Activated naive CD4-positive, alpha-beta T cell treated with anti-CD3 and anti-CD28 coated beads, Interleukin-2, amount 10 ng/mL, durations not matched to agents 7 days and 5 days (primary cell): ENCODE measurements at places on chromosomes 1 and 21.

- peaks cover 25% of the 10 kb centered on the region for H3K36me3 ChIP-seq
- no peak overlapping the region for H3K4me3 ChIP-seq
- peaks cover 4% of the 10 kb centered on the region for H3K4me1 ChIP-seq
- H3K27ac ChIP-seq = no peak overlapping the region
- no peak for DNase-seq
Observed at GRCh38 chr1:65197636-65198035, 49.6 kb downstream of the AK4 start.

DNA sequence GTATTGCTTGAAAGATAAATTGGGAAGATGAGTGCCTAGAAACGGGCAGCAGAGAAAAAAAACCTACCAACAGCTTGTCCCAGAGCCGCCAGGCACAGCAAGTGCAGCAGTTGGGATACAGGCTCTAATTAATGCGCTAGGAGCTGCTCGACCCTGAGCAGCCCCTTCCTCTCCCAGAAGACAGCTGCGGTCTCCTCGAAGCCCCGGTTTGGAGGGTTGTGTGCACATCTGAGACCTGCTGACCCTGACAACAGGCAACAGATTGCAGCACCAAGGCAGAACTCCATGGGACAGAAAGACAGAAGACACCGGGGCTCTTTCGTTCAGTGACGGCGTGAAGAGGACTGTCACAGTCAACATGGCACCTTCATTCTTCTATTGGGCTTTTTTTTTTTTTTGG lies 101.4 kb downstream of the TSEN15 start:
- no peak overlapping the region for H3K27ac ChIP-seq
- H3K4me3 ChIP-seq = no peak overlapping the region
- H3K27me3 ChIP-seq = peaks cover 45% of the 10 kb centered on the region
- H3K4me1 ChIP-seq = peaks cover 7% of the 10 kb centered on the region

DNA sequence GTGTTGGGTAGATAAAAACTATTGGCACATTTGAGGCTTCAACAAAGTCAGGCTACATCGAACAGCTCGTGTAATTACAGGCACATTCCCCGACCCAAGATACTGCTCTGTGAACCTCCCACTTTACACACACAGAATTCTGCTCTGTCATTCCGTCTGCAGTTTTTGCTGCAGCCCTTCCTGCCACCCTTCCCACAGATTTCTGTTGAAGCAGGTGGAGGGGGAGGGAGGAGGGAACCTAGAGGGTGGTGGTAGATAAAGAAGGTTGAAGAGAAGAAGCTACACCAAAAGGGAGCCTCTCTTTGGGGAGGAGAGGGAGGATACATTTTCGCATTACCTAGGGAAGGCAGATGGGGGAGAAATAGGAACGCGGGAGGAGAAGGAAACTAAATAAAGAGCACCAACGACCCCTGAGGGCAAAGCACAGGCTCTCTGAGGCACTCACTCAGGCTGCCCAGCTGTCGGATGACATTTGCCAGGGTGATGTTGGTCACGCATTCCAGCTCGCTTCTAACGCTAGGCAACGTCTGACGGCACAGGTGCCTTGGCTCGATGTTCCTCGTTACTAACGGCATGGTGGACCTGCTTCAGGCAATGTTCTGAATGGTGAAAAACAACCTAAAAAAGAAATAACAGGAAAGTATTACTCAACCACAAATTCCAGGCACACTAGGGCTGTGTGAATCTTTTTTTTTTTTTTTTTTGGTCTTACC lies 36.0 kb downstream of the GPR3 start:
- H3K36me3 ChIP-seq = peaks cover 34% of the 10 kb centered on the region
- H3K4me1 ChIP-seq = peaks cover 70% of the 10 kb centered on the region
- H3K4me3 ChIP-seq = peak overlapping the region; percentile 59
- peak; percentile 30 for DNase-seq
- peak overlapping the region; percentile 50 for H3K27ac ChIP-seq

DNA sequence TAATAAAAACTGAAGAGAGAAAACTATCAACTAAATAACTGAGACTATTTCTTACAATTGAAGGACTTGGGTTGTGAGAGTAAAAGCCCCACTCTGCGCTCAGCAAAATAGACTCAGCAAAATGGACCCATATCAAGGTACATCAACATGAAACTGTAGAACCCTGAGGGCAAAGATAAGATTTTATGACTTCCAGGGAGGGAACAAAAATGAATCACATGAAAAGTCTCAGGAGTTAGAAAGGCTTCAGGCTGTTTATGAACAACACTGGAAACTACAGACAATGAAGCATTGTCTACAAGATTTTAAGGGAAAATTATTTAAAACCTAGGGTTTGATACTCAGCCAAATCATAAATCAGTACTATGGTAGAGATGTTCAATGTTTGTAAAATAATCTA lies 434.3 kb downstream of the PTPRC start:
- peaks cover 6% of the 10 kb centered on the region for H3K4me1 ChIP-seq
- peaks cover 8% of the 10 kb centered on the region for H3K36me3 ChIP-seq
- DNase-seq = no peak
- H3K27ac ChIP-seq = no peak overlapping the region
- H3K27me3 ChIP-seq = no peaks in the 10 kb centered on the region
- H3K4me3 ChIP-seq = no peak overlapping the region

DNA sequence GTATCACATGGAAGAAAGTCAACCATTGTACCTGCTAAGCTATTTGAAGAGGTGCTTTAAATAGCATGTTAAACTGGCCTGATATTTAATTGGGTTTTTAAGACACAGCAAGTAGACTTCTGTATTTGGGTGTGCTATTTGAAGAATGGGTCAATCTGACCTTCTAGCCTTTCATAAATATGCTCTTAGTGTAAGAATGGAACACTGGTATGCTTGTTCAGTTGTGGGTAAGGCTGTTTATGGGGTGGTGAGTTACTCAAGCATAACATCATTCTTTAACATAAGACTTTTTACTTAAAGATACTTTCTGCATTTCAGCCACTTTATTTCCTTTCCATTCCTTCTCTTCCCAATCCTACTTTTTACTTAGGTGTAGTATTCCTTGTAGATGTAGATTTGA lies 21.4 kb downstream of the AHCYL1 start:
- no peak for DNase-seq
- no peaks in the 10 kb centered on the region for H3K27me3 ChIP-seq
- H3K36me3 ChIP-seq = peaks cover 15% of the 10 kb centered on the region
- no peak overlapping the region for H3K4me3 ChIP-seq

GRCh38 chr1:11052839-11053757 lies 6.1 kb upstream of the MASP2 start:
- no peak overlapping the region for H3K4me3 ChIP-seq
- H3K27ac ChIP-seq = no peak overlapping the region
- no peak for DNase-seq
- H3K27me3 ChIP-seq = no peaks in the 10 kb centered on the region
- H3K4me1 ChIP-seq = no peaks in the 10 kb centered on the region

DNA sequence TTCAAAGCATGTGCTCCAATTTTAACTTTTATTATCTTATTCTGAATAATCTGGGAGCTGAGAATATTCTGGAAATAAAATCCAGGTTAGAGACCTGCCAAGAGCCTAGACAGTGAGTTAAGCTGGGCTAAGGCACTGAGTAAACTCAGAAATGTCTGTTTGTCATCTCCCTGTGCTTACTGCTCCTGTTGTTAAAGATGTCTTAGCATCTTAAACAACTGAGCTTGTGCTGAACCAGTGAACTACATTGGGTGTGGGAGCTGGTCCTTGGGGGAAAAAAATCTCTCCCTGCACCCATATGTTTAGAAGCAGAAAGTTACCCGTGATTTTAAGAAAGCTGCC lies 25.0 kb upstream of the AHCYL1 start:
- no peaks in the 10 kb centered on the region for H3K36me3 ChIP-seq
- H3K4me3 ChIP-seq = no peak overlapping the region
- no peak overlapping the region for H3K27ac ChIP-seq

DNA sequence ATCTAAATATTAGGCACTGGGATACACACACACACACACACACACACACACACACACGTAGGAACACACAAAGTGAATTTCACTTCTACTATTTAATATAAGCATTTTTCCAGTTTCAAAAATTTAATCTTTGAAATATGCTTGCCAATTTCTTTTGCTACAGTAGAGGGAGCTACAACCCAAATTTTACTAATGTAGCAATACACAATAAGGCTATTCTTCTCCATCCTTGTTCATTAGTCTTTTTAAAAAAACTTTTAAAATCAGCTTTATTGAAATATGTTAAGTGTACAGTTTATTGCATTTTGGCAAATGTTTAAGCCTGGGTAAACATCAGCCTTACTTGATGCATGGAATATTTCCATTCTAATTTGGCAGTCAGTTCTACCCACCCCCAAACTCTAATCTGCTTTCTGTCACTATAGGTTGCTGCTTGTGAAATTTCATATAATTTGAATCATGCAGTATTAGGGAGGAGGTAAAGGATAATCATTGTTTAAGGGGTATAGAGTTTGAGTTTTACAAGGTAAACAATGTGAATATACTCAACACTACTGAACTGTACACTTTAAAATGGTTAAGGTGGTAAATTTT lies 93.0 kb upstream of the TENT5C start:
- no peak for DNase-seq
- no peaks in the 10 kb centered on the region for H3K27me3 ChIP-seq
- H3K4me3 ChIP-seq = no peak overlapping the region

- peaks cover 20% of the 10 kb centered on the region for H3K36me3 ChIP-seq
- no peaks in the 10 kb centered on the region for H3K4me1 ChIP-seq
- peaks cover 4% of the 10 kb centered on the region for H3K27me3 ChIP-seq
- no peak for DNase-seq
Observed at GRCh38 chr21:39168800-39169199, 14.5 kb downstream of the PSMG1 start.

DNA sequence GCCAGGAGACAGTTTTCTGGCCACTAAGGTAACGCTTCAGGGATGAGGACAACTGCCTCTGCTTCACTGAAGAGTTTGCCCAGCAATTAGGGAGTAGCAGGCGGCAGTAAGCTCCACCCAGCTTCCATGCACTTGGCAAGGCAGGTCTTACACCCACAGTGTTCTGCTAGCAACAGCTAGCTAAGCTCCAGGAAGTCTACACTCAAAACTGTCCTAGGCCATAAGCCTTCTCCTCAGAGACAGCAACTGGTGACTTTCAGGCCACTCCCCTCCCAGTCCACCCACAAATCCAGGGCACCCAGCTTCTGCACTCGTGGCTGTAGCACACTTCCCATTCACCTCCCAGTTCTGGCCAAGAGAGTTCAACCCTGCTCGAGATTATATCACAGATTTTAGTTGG lies 47.3 kb downstream of the KMO start:
- H3K4me1 ChIP-seq = peaks cover 3% of the 10 kb centered on the region
- H3K27me3 ChIP-seq = peaks cover 9% of the 10 kb centered on the region
- no peak overlapping the region for H3K4me3 ChIP-seq

DNA sequence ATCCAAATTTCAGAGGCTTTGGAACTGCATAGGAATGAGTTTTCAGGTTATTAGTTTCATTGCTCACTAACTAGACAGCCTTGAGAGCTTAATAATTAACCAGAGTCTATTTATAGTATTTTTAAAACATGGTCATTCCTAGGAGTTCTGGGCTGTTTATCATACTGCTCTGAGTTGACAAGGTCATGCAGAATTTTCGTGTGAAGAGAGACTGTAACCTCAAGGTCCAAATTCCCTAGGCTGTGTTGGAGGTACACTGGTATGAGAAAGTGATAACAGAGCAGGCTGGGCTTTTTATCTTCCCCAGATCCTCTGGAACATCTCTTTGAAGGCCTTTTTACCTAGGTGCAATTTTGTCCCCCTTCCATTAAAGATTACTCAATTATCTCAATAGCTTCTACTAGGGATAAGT lies 736.3 kb downstream of the LTN1 start:
- H3K36me3 ChIP-seq = no peaks in the 10 kb centered on the region
- no peaks in the 10 kb centered on the region for H3K4me1 ChIP-seq
- H3K27me3 ChIP-seq = no peaks in the 10 kb centered on the region
- H3K27ac ChIP-seq = no peak overlapping the region

DNA sequence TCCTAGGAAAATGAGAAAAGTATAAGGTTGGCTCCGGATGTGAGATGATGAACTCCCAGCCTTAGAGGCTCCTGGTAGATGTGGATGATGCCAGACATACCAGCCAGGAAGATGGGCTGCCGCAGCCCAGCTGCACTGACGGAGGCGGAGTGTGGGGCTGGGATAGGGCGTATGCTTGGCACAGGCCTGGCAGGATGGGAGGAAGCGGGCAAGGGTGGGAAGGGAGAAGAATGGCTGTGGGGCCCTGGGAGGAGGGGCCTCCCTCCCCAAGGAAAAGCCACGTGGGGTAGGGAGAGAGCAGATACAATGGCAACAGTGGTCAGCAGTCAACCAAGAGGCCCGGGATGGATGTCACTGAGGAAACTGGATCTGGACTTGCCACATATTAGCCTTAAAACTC lies 41.3 kb upstream of the KIF21B start:
- peaks cover 42% of the 10 kb centered on the region for H3K27me3 ChIP-seq
- no peaks in the 10 kb centered on the region for H3K4me1 ChIP-seq
- H3K4me3 ChIP-seq = no peak overlapping the region
- H3K27ac ChIP-seq = no peak overlapping the region
- H3K36me3 ChIP-seq = no peaks in the 10 kb centered on the region

GRCh38 chr1:36966242-36966641 lies 68.1 kb downstream of the GRIK3 start:
- H3K27me3 ChIP-seq = no peaks in the 10 kb centered on the region
- no peaks in the 10 kb centered on the region for H3K4me1 ChIP-seq
- no peak overlapping the region for H3K27ac ChIP-seq
- H3K4me3 ChIP-seq = no peak overlapping the region
- no peaks in the 10 kb centered on the region for H3K36me3 ChIP-seq

DNA sequence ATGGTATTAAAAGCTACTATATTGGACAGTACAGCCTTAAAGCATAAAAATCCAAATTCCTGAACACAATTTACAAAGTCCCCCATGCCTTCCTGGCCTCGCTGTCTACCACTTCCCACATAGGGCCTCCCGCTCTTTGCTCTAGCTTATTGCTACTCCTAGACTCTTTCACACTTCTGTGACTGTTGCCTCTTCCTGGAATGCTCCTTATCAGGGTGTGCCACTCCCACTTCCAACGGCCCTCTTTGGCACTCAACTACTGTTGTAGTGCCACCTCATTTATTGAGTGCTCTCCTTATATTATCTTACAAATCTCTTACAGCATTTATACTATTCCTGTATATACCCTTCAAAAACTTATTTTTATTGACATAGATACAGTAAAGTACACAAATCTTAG lies 4.8 kb downstream of the SARS1 start:
- peaks cover 59% of the 10 kb centered on the region for H3K36me3 ChIP-seq
- H3K4me1 ChIP-seq = peaks cover 38% of the 10 kb centered on the region
- DNase-seq = no peak

- H3K36me3 ChIP-seq = peaks cover 1% of the 10 kb centered on the region
- H3K4me3 ChIP-seq = no peak overlapping the region
- peaks cover 9% of the 10 kb centered on the region for H3K27me3 ChIP-seq
- H3K4me1 ChIP-seq = peaks cover 4% of the 10 kb centered on the region
- no peak overlapping the region for H3K27ac ChIP-seq
Observed at GRCh38 chr1:91617285-91617765, 116.7 kb downstream of the CDC7 start.

DNA sequence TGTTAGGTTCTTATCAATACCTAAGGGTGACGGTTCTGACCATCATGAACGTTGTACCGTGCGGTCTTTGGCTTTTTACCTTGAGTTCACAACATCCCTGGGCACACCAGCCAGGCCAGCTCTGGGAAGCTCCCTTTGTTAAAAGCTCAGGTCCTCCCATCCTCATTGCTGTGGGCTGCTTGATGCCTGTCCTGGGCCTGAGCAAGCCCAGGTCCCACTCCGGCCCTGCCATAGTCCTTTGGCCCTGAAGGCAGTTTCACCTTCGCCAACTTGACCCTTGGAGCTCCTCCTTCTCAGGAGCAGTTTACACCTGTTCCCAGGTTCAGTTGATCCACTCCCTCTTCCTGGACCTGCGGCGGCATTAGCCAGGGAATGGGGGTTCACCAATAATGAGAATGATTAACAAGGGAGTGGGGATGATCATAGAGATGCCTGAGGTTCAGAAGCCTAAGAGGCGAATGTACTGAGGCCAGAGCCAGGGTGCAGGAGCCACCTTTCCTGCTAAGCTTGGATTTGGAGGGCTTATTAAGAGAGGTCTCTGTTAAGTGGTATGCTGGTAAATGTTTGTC lies 40.2 kb downstream of the DHCR24 start:
- H3K4me1 ChIP-seq = no peaks in the 10 kb centered on the region
- no peaks in the 10 kb centered on the region for H3K27me3 ChIP-seq
- no peak overlapping the region for H3K27ac ChIP-seq
- peaks cover 16% of the 10 kb centered on the region for H3K36me3 ChIP-seq
- no peak overlapping the region for H3K4me3 ChIP-seq
